ENCODE measurements at places on chromosomes 16 and 17.

DNA sequence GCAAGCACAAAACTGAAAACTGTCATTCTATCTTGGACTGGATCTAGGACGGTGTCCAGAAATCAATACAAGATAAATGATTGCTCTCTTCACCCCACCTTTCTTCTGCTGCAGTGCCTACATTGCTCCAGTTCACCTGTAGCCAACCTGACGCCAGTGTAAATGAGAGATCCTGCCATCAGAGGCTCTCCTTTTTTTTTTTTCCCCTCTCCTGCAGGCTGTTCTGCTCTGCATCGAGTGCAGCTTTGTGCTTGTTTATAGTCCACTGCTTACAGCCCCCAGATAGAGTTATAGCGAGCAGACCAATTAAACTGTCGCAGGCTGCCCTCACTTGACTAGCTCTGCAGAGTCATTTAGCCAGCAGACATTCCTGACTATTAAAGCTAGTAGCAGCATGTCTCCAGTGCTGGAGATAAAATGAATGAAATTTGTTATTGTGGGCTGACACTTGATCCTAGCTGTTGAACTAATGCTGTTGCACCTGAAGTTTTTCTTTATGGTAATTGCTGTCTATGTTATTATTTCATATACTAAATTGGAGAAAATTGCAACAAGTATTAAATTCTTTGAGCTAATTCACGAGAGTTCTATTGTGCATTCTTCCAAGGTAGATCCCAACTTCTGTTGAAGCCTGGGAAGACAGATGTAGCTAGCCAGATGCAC lies 257.1 kb downstream of the FTO start:
- DNase-seq: no peak

- DNase-seq: no peak
Measured at GRCh38 chr16:69448470-69449193, 24.2 kb downstream of the CYB5B start.

DNA sequence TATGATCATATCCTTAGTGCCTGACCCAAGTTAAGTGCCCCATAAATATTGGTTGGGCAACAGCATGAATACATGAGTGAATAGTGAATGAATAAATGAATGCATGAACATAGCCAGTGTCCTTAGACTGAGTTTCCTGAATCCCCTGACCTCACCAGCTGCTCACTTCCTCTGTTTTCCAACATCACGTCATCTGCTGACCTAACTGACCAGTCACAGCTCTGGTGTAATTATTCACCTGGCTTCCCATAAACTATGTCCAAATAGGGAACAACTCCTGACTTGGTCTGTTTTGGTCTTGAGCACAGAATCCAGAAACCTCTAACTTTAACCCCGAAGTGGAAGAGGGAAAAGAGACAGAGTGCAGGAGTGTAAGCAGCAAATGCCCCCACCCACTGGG lies 83.4 kb downstream of the ASIC2 start:
- DNase-seq: no peak

GRCh38 chr17:6556121-6557039 lies at the start of gene PITPNM3:
Gene PITPNM3 (minus strand): TSS chr17:6556555. CDS start chr17:6556406, 149 bp downstream.
- peak; percentile 62 for DNase-seq

DNA sequence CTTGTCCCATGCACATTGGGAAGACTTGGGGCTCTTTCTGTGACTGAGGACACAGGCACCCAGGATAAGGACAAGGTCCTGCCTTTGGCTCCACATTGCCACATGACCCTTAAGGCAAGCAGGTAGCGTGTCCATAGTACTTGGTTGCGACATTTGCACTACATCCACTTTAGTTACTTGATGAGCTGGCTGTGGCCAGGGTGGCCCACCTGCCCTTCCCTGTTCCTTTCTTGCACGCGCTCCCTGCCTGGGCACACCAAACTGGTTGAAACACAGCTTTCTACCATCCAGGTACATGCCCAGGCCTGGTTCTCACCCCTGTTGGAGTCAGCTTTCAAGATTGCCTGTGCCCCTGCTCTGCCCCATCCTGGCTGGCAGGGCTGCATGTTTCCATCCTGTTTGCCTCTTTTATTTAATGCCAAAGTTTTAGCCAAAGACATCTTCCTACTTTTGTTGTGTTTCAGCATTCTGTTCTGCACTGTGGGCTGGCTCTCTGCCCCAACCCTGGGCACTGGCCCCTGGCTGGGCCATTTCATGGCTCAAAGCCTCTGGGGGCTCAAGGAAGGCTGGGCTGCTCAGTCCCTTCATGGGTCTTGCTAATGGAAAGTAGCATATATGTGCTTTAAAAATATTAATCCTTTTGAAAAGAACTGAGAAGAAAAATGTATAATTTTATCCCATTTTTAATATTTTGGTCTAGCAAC lies 3.2 kb downstream of the B3GNT9 start:
- DNase-seq: no peak

DNA sequence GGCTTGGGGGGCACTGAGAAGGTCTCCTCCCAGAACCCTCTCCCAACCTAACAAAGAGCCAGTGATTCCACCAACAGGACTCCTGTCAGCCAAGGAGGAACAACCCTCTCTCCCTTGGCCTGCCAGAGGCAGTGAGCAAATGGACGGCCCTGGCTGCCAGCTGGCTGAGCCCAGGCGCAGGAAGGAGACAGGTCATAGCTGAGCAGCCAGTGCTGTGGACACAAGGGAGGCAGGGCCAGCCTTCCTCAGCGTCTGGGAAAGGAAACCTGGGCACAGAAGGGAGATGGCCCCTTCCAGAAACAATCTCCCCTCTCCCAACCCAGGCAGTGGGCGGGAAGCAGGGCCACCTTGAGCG lies 2.1 kb downstream of the MPO start:
- no peak for DNase-seq

GRCh38 chr16:3577302-3577752 lies at the start of gene NLRC3:
Gene NLRC3 (minus strand): TSS chr16:3577403. CDS start chr16:3565036, 12,367 bp downstream.
- DNase-seq: no peak

- no peak for DNase-seq
Measured at GRCh38 chr17:35245196-35245486, 2.3 kb downstream of the SLFN5 start.

- DNase-seq: no peak
Measured at GRCh38 chr16:84314373-84314772, 19.7 kb downstream of the WFDC1 start.

- no peak for DNase-seq
Measured at GRCh38 chr16:80066805-80067580, 466.5 kb upstream of the MAF start.

DNA sequence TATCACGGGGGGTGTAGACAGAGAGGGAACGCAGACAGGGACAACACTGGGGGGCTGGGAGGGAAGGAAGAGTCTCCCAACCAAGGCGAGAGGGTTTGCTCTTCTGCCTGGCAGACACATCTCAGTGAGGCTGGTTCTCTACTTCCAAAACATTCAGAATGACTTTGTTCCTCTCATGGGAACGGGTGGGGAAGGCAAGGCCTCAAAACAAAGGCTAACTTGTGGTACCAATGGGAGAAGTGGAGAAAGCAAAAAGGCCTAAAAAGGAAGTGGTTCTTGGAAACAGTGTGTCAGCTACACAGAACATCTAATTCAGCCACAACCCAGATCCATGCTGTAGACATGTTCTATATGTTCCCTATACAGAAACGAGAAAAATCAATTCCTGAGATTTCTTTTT lies 7.5 kb downstream of the FLOT2 start:
- DNase-seq: no peak

DNA sequence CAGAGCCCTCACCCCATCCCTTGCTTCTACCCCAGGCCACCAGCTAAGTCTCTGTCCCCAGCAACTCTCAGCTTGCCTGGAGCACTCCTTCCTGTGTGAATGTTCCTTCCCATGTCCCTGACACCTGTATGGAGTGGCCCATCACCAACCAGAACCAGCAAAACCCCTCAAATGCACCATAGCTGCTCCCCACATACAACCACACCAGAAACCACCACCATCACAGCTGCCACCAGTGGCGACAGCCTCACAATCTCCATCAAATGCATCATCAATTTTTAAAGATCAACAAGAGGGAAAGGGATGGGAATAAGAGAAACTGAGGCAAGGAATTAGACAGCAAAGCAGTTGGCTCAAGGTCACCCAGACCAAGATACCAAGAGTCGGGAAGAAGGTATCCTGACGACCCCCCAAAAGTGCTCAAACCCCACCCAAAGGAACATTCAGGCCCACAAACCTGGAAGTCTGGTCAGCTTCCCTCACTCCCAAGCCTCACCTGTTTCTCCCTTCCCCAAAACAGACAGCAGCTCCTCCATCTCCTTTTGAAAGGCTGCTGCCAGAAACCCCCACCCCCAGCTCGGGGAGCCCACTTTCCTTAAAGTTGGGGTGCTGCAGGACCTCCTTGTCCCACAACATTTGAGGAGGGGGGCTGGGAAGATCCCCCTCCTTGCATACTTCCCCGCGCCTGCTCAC lies 1.8 kb downstream of the SRCIN1 start:
- DNase-seq: no peak

GRCh38 chr17:40130352-40131042 lies 8.7 kb downstream of the MSL1 start:
- no peak for DNase-seq

DNA sequence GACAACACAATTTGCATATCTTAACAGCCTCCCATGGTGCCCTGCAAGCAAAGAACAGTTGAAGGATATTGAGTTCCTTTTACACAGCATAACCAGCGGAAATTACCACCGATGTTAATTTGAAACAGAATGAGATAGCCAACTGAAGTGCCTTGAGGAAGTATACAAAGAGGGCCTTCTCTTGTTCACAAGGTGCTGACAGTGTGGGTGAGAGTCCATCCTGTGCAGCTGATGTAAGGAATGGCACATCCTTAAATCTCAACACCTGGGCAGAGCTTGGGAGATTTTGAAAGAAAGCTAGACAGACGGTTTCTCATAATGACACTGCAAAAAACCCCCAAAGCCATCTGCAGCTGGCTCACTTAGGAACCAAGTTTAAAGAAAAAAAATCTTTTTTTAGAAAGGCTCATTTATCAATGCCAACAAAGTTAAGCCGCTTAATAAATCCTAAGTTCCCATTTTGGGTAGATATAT lies 818.6 kb downstream of the KCNJ2 start:
- DNase-seq: no peak

DNA sequence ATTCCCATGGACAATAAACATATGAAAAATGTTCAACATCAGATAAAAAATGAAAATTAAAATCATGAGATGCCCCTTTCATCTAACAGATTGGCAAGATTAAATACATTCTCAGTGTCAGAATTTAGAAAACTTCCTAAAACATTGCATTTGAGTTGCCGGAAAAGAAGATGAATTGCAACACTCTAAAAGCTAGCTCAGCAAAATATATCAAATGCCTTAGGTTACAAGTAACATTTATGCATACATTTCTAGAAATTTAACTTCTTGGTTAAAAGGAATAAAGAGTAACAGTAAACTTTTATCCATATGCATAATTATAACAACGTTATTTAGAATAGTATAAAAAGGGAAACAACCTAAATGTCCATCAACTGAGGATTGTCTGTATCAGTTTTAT lies 239.0 kb downstream of the PMP22 start:
- DNase-seq: no peak

GRCh38 chr16:22220069-22220440 lies 14.0 kb downstream of the EEF2K start:
- DNase-seq: peak; percentile 84

- no peak for DNase-seq
Measured at GRCh38 chr17:44775136-44775837, 16.5 kb downstream of the ADAM11 start.

GRCh38 chr17:41777574-41778188 lies 8.8 kb downstream of the JUP start:
- DNase-seq: peak; percentile 86

DNA sequence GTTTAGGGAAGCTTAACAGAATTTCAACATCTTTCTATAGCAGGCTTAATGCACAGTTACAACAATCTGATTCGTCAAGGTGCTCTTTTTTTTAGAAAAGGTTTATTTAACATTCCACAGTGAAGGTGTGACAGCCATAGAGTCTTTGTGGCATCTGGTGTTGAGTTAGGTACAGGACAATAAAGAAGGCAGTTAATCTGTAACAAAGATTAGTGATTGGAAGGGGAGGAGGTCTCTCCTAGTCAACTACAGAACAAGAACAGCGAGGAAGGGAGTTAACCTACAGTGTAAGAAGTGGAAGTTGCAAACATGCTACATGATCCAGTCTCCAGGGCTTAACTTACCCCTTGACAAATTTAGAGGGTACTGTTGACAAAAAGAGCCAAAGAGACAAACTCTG lies 3.0 kb upstream of the ZDHHC7 start:
- no peak for DNase-seq

- DNase-seq: peak; percentile 86
Measured at GRCh38 chr17:78359321-78359996, 418 bp downstream of the SOCS3 start.

DNA sequence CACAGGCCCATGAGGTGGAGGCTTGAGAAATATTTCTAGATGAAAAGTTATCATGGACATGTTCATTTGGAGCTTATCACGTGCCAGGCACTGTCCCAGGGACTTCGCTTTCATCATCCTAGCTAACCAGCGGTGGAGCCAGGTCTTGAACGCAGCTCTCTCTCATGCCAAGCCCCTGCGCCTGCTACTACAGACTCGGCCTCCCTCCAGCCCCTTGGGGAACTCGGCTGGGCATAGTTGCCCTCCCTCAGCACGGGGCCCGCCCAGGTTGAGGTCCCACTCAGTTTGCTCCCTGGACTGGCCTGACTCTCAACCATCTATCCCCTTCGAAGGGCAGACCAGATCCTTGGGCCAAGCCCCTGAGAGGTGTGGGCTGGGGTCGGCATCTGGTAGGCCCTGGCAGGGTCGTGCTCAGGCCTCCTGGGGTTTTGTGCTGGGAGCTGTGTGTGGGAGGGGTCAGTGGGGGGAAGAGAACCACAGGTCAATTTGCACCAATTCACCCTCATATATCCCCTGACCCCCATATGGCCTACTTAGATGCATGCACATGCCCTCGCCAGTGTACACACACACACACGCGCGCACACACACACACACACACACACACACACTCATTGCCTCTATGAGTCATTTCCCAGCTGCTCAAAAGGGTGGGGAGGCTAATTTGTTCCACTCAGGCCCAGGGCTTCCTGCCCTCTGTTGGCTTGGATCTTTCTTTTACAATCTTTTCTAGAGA lies 12.1 kb upstream of the SCN4A start:
- DNase-seq: no peak

DNA sequence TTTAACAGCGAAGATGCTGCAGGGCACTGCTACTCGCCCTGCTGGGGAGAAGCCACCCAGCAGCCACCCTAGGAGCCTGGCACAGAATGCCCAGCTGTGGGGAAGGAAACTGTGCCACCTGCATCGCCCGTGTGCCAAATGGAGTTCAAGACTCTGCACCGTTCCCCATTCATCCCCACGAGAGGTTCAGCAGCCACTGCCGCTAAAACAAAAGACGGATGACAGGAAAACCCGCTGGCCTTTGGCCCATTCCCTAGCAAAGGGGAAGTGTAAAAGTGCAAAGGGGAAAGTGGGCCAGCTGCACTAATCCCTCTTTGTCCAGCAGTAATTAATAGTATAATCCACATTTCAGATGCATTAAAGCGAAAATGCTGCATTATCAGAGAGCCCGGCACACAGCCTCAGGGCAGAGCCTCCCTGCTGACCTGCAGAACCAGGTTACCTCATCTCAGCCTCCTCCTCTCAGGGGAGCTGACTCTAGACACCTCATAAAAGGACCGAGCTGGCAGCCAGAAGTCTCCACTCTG lies 37.7 kb downstream of the ZFHX3 start:
- DNase-seq: no peak
